ENCODE measurements at places on chromosomes 16 and 17.

DNA sequence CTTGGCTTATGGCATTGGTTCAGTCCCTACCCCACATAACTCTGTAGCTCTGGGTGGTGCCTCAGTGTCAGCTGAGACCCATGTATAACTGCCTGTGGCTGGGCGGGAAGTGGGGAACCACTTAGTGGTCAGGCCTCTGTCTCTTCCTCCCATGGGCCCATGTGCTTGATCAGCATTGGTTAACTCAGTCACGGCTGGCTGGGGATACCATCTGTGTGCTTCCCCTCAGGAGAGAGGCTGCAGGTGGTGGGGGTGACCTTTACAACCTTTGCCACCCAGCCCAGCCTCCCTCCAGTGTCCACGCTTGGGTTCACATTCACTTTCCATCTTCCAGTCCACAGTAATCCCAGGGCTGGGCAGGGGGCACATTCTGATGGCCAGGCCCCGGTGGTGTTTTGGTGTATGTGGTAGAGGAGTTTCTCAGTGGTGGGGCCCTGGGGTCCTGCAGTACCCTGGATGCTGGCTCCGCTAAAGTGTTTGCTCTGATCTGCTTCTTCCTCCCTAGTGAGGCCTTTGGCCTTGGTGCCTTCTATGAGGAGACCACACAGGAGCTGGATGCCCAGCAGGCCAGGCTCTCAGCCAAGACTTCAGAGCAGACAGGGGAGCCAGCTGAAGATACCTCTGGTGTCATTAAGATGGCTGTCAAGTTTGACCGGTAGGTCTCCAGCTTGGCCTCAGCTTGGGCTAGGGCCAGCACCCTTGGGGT lies 10.2 kb upstream of the NFATC3 start:
- DNase-seq: no peak

- DNase-seq: peak; percentile 47
These were observed 5.0 kb upstream of the SPIRE2 start for GRCh38 chr16:89823087-89823823.

- no peak for DNase-seq
These were observed 122.4 kb upstream of the NUDT7 start for GRCh38 chr16:77599793-77600415.

DNA sequence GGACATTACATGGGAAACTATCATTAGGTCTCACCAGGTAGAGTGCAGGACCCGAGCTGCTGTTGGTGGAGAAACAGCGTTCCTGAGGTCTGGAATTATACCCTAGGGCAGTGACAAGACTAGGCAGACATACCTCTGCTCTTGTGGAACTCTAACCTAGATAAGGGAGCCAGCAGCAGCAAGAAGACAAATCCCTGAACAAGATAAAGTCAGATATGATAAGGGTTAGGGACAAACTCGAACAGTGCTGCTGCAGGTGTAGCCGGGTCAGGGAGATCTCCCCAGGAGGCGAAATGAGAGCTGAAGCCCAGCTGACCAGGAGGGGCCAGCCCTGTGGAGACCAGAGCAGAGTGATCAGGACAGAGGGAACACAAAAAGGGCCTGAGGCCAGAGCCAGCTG lies 34.7 kb downstream of the ARSG start:
- DNase-seq: no peak

DNA sequence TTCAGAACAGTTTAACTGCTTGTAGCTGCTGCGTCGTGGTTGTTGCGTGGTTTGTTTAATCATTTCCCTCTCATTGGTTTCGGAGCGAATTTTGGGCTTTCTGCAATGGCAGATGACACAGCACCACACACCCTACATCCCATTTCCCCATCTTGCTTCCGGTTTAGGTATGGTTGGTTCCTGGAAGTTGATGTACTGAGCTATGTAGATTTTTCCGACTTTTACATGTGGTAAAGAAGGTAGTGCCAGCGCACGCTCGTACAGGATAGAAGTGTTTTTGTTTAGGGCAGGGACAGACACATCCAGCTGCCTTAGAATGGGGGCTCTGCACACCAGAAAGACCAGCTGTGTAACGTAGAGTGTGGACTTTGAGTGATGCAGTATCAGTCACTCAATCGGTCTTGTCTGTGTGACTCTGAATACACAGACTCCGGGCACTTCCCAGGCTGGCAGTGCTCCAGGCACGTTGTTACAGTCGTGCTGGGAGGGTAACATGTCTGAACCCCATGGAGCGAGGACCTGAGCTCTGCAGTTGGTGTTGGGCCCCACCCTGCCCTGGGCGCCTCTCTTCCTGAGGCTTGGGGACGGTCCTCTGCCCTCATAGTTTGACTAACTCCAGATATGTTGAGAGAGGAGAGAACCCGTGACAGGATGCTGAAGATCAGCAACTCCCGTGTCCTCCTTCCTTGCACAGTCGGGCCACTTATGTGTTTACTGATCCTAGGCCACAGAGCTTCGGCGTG lies 172.0 kb upstream of the CHMP6 start:
- no peak for DNase-seq

- no peak for DNase-seq
These were observed 33.6 kb downstream of the PRSS54 start for GRCh38 chr16:58261263-58261662.

GRCh38 chr16:280991-281659 lies 734 bp downstream of the ARHGDIG start:
- no peak for DNase-seq

DNA sequence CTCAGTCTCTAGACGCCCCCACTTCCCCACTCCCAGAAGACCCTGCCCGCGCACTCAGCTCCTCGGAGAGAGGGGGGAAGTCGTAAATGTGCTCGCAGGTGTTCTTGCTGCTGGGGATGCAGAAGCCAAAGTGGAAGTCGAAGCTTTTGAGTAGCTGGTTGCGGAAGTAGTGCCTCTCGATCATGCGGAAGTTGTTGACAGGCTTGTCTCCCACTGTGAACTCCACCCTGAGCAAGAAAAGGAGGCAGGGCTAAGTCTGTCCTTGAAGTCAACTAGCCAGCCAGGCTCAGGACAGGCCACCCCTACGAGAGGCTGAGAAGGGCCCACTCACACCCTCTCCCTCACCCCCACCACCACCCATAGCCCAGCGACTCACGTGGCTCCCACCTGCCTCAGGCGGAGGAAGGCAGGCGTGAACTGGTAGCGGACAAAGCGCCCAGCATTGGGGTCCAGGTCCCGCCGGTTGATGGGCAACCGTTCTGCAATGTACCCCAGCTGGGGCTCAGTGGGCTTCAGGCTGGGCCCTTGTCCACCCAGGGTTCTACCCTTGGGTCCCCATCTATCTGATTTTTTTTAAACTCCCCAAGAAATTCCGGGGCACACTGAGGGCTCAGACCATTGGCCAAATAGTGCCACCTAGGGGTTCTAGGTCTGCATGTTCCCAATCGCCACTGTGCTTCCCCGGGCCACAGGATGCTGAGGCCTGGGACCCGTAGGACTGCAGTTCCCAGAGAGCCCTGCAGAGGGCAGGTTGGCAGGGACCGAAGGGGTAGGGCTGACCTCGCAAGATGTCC lies 4.6 kb downstream of the UNC119 start:
- DNase-seq: peak; percentile 93

- no peak for DNase-seq
These were observed 18.4 kb downstream of the TBX4 start for GRCh38 chr17:61470530-61471136.

- no peak for DNase-seq
These were observed 678.1 kb upstream of the GOT2 start for GRCh38 chr16:59411961-59412841.

GRCh38 chr17:36553459-36553858 lies 8.7 kb downstream of the GGNBP2 start:
- no peak for DNase-seq

- DNase-seq: peak; percentile 42
These were observed at the start of gene CPNE2 for GRCh38 chr16:57091975-57092785. Gene CPNE2 (plus strand): TSS chr16:57092583. CDS start chr16:57110743, 18,160 bp downstream.

- DNase-seq: no peak
These were observed 119.5 kb downstream of the MSI2 start for GRCh38 chr17:57375770-57376225.

GRCh38 chr17:48053758-48054237 lies 5.6 kb downstream of the NFE2L1 start:
- DNase-seq: no peak

GRCh38 chr16:11994143-11995119 lies 17.9 kb downstream of the SNX29 start:
- DNase-seq: no peak

DNA sequence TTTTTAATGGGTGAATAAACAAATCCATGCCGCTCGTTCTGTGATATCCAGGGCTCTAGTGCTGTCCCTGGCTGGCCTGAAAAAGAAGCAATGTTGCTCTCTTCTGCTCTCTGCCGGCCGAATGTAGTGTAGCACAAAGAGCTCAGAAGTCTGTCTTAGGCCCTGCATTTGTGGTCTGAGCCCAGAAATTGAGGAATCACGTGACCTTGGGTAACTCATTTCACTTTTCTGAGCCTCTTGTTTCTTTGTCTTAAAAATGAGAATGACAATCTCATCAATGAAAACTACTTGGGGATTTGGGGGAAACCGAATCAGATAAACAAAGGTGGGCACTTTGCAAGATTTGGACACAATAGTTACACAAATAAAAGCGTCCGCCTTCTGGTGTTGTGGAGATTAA lies 381.6 kb upstream of the ASIC2 start:
- DNase-seq: peak; percentile 78

DNA sequence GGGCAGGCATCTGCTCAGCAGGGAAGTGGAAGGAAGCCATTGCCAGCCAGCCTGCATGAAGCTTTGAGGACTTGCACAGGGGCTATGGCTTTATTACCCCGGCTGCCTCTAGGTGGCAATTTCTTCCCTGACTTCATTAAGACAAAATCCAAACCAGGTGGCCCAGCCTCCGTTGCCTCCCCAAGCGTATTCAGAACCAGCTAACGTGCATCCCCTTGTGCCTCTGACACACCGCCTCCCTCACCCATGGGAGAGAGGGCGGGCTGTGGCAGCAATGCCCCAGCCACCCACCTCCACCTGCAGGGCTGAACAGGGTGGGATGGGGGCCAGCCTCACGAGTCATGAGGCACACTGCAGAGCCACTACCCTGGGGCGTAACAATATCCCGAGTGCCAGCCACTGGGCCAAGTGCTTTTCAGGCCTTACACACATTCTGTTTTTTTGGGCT lies 6.8 kb downstream of the KIFC3 start:
- peak; percentile 74 for DNase-seq

DNA sequence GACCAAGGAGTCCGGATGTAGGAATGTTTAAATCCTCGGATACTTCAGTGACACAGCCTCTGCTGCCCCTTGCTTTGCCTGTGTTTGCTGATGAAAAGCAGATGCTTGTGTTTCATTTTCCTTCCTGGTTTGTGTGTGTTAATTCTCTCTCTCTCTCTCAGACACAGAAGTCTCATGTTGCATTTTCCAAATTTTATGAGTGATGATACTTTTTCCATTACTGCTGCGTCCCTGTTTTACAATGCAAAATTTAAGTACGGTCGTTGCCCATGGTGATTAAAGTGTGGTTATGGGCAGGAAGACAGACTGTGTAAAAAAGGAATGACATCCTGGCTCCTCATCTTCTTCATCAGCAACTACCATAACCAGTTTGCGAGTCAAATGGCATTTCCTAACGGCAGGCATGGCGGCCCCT lies 5.7 kb downstream of the RMI2 start:
- no peak for DNase-seq

DNA sequence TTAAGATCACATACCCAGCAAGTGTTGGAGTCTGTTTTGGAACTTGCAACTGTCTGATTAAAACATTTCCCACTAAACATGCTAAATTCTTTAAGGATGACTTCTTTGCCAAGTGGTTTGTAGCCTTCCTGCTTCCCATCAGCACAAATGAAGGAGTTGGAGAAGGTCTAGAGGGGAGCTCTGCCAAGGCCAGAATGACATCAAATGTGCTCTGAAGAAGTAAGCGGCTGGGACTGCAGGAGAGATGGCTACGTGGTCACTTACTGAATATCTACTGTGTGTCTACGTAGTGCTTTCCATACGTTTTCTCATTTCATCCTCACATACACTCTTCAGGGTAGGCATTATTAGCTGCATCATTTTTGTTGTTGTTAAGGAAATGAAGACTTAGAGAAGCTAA lies 135.7 kb upstream of the NLRP1 start:
- no peak for DNase-seq

DNA sequence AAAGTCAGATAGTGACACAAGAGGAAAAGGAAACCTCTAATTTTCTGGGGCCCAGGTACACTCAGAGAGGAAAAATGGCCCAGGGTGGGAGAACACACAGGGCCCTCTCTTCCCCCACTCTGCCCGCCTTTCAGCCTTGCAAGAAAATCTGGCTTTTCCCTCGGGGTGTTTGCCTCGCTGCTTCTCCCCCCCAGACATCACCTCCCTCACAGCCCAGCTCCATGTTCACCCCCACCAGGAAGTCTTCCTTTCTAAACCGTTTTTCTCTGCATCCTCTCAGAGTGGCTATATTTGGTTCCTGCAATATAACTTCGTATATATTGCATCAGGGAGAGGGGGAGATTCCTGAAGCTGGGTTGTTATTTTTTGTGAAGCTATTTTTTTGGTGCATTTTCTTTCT lies 27.3 kb downstream of the RPRML start:
- no peak for DNase-seq

DNA sequence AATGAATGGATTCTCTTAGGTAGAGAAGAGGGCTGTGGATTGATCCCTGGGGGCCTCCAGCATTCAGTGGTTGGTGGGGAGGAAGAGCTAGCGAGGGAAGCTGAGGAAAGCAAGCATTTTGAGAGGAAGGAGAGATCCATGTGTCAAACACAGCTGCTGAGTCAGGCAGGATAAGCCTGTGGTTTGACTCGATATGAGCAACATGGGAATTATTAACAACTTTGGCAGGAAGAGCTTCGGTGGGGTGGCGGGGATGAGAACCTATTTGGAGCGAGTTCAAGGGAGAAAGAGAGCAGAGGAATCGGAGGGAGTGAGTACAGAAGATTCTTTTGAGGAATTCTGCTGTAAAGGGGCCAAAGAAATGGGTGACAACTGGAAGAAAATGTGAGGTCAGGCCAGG lies 59.5 kb upstream of the CDC42EP4 start:
- DNase-seq: no peak

GRCh38 chr17:8818047-8818446 lies 18.9 kb upstream of the MFSD6L start:
- DNase-seq: no peak

DNA sequence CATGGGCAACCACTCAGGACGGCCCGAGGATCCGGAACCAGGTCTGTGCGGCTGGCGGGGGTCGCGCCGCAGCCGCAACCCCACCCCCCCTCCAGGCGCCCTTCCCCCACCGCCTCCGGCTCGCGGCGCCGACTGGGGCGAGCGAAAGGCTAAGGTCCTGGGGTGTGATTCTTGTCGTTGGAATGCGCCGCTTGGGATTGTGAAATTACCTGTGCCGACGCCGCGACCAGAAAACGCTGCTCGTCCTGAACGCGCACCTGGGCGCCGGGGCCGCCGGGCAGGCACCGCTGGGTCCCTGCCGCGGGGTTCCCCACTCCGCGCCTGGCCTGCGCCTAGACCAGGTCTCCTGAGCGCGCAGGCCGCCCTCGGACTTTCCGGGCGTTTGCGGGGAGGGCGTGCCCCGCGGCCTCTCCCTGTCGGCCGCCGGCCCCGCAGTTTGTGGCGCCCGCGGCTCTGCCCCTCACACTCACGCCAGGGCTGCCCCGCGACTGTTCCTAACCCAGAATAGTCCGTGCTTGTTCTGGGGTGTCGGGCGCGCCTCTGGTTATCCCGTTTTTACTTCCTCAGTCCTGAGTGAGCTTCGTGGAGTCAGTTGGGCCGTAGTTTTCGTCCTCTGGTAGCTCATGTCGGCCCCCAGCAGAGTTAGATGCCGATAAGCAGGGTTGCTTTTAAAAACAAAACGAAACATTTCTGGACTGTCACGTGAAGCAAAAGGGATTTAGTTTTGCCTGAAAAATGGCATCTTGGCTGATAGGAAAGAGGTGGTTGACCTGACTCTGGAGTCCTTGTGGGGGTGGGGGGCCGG lies 147.2 kb downstream of the SPECC1 start:
- DNase-seq: peak; percentile 66
